ENCODE measurements at places on chromosomes 2 and 18.

DNA sequence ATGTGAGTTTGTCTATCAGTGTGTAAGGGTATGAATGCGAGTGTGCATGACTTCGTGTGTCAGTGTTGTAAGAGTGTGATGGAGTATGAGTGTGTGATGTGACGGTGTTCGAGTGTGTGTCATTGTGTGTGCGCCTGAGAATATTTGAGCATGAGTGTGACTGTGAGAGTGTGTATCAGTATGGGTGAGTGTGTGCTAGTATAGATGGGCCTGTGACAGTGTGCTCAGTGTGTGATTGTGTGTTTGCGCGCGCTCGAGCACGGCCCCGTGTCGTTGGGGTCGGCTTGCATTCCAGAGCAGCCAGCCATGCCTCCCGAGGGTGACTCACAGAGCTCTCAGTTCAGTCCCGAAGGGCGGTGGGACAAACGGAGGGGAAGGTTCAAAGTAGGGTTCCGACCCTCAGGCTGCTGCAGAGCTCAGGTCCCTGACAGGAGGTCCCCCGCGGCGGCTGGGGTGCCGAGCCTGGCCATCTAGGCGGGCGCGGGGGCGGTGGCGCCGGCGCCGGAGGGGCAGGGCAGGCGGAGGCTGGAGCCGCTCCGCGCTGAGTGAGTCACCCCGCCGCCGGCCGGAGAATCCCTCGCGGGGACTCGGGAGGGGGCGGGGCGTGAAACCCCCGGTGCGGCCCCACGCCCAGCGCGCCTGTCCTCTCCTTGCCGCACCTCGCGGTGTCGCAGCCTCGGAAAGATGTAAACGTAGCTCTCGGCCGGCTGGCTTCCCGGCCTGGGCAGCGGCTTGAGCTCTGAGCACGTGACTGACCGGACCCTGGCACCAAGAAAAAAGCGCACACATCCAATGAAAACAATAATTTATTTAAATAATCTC, 3.8 kb downstream of the DLX2 start:
- DNase-seq = no peak

DNA sequence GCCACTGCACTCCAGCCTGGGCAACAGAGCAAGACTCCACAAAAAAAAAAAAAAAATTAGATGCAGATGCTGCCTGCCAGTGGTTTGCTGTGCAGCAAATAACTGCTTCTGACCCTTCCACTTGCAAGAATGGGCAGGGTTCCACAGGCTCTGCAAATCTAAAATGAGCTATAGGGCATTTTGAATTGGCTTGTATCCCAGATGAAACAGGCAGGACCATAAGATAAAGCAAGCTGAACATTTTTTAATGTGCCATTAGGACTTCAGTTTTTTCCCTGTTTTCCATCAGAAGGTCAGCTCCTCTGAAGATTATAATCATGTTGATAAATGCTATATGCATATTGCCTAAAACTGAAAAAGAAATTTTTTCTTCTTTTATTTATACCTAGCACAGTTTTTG, 15.7 kb upstream of the FZD7 start:
- DNase-seq = no peak

DNA sequence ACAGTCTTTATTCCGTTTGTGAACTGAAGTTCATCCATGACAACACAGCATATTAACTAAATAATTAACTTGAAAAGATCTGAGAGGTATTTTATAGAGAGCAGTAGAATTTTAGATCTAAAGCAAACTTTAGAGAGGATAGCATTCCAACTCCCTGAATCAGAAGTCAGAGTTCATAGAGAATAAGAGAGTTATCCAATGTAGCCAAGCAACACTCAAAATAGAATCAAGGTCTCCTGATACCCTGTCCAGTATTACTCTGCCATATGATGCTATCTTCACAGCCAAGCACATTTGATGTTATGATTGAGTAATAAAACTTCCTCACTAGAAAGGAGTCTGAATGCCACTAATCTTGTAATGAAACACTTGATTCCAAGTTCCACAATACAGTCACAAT, 55.5 kb downstream of the RIT2 start:
- DNase-seq = no peak

GRCh38 chr2:71849111-71849510, 298.6 kb downstream of the CYP26B1 start:
- DNase-seq = no peak

GRCh38 chr2:21038403-21039073, 5.3 kb downstream of the APOB start:
- no peak for DNase-seq

GRCh38 chr2:228066126-228066798, 115.2 kb downstream of the SPHKAP start:
- no peak for DNase-seq

DNA sequence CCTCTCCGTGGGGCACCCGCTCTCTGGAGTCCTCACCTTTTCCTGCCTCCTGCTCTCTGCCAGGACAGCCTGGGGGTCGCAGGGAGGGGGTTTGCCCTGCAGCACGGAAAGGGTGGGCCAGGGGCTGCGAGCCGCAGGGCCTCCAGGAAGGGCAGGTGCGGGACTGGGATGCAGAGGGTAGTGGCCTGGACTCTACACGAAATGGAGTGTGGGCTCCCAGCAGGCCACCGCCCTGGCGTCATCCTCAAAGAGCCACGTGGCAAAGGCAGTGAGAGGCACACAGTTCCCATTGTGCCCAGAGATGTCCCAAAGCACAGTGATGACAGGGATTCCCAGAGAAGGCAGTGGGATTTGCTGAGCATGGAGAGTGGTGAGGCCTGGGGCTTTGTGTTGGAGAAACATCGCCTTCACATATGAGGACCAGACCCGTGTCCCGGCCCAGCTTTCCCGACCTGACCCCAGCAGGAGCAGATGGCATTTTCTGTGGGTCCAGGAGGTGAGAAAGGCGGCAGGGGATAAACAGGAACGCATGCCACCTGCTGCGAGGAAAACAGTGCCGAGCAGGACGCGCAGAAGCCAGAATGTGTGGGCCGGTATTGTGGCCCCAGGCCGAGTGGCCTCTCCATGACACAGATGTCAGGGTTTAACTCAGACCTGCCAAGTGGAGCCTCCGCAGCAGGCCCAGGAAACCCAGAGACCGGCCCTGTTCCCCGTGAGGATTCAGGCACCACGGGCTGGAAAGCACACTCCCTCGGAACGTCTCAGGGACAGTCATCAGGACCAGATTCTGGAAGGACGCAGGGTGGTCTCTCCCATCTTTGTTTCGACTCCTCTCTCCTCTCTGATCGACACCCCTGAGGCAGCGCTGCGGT, 855.5 kb upstream of the SALL3 start:
- no peak for DNase-seq

DNA sequence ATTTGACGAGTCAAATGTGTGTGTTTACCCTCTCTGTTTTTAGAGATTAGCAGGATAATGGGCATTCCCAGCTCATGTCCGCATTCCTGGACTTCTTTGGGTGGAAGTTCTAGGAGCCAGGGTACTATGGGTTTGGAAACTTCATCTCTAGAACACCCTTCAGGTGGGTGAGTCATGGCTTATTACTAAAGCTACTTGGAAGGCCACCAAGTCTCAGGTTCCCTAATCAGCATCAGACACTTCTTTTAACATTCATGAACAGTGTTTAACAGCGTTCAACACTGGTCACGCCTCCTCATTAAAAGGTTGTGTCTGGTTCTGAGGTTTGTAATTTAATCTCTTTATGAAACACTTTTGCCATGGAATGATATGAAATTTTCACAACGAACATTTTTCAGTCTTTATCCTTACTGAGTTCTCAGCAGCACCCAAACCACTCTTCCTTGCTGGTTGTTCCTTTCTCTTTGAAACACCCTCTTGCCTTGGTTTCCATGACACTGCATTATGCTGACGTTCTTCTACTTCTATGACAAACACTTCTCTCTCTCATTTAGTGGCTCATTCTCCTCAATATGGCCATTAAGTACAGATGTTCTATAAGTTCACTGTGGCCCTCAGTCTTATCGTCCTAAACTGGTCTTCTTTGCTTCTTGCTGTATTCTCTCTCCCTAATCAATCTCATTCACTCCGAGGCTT, 49.3 kb downstream of the MMADHC start:
- DNase-seq = no peak

- DNase-seq = no peak
These were observed 1879.4 kb upstream of the PIK3C3 start for GRCh38 chr18:40075616-40076015.

- no peak for DNase-seq
These were observed 6.4 kb downstream of the ZEB2 start for GRCh38 chr2:144513388-144514101.

DNA sequence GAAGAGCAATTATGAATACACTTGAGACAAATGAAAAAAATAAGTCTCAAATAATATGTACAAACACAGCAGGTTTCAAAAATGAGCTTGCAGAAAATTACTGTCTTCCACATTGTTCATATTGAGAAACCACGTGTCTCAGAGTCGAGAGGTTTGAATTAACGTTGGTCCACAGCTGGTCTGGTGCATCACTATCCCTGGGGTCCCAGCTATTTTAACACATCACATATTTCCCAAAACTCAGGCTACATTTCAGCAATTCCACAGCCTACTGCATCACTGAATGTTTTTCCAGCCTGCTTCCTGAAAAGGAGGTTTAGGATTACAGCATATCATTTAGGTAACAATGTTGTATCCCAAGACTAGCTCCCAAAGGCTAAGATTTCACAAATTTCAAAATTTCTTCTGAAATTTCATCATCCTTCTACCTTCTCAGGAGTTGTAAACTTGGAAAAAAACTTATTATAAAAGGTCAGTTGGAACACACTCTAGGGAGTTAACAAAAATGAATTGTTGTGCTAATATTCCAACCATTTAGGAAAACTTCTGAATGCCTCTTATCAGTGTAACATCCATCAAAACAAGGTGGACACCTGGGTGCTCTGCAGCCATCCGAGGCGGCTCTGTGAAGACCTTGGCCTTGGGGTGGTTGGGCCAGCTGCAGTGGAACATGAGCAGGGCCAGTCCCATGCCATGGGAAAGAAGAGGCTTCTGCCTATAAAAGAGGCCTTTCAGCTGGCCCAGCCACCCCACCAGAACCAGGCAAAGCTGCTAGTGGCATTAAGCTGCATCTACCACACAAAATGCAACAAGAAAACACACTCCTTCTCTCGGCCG, 198.1 kb upstream of the RBBP8 start:
- DNase-seq = no peak

- DNase-seq = no peak
These were observed 44.8 kb downstream of the PAX8 start for GRCh38 chr2:113233593-113234550.

- no peak for DNase-seq
These were observed 75.9 kb upstream of the DYNAP start for GRCh38 chr18:54515149-54515548.

- DNase-seq = peak; percentile 79
These were observed 300.8 kb upstream of the SOX11 start for GRCh38 chr2:5391362-5391761.

- no peak for DNase-seq
These were observed 156.6 kb upstream of the ACVR2A start for GRCh38 chr2:147688242-147688641.

DNA sequence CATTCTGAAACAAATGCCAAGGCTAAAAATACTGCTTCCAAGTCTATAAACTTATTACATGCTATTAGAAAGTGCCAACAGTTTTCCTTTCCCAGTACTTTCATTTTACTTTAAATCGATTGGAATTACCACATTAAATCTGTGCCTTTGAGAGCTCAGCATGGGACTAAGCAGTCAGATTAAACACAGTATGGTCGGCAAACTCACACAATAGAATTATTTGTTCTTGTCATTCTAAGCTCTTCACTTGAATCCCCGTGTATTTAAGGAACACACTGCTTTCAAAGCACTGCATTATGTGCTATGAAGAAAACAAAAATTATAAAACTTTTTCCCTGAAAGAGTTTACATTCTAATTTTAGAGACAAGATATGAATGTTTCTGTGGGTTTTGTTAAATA, 444.4 kb upstream of the SLC39A10 start:
- no peak for DNase-seq

- DNase-seq = no peak
These were observed 325.0 kb downstream of the ARL6IP6 start for GRCh38 chr2:153043385-153043784.

DNA sequence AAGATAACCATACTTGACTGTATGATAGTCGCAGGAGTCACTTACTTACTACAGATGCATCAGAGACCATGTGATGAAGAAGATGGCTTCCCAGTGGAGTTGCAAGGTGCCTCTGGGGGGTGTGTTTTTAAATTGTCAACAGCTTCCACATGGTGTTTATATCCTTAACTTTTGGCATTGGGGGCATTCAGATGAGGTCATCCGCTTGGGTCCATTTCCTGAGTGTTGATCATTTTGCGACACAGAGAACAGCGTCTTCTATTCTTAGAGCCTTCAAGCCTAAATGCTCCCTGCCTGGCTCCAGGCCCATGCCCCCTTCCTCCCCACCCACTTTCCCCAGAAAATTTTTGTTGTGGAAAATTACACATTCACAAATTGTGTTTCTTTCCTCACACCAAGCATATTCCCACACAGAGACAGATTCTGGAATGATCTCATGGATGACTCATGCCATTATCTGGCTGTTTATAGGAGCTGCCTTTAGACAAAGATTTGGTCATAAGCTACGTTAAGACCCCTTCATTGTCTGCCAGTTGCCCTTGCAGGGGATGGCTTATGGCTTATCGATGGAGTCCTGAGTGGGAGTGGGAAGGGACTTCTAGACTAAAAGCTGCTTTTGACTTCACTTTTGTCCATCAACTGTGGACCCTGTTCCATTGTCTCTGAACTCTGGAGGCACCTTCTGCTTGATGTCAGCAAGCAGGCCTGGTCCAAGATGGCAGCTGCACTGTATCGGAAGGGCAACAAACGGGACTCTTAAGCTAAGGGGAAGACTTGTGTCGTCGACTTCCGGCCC, 91.8 kb downstream of the CABLES1 start:
- DNase-seq = no peak

DNA sequence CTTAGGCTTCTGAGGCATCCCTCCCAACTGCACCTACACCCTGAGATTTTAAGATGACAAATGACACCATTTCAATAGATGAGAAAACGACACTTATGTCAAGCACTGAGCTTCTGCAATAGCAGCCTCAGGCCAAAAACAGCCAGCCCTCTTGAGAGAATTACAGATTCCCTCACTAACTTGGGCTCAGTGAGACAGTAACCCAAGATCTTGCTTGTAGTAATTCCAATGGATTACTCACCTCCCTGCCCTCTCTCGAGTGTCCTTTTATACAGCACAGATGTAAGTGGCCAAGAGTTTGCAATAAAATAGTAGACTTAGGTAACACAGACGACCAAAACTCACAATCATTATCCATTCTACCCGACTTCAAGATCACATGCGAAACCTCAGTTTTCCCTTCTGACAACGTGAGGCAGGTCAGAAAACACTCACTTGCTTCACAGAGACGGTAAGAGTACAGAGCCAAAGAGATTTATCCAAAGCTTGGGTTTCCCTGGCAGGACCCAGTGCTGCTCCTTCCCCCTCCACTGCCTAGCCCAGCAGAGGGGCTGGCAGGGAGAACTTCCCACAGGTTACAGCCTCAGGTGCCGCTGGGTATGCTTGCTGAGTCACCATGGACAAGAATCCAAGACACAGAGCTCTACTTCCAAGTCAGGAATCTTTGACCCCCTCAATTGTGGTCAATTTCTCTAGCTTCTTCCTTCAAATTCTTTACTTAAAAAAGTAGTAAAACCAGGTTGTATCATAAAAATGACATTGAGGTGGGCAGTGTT, 181.4 kb downstream of the MYO5B start:
- DNase-seq = no peak

GRCh38 chr2:196105951-196106350, 37.3 kb upstream of the DNAH7 start:
- DNase-seq = no peak

GRCh38 chr2:212811921-212812320, 273.3 kb upstream of the ERBB4 start:
- DNase-seq = no peak

GRCh38 chr2:108612514-108613183, 78.4 kb downstream of the LIMS1 start:
- DNase-seq = no peak
